Fibroblast of pulmonary artery (primary cell): ENCODE measurements at places on chromosomes 5 and 9.

GRCh38 chr5:15452781-15453180 lies 47.2 kb upstream of the FBXL7 start:
- DNase-seq, result peak; percentile 48

DNA sequence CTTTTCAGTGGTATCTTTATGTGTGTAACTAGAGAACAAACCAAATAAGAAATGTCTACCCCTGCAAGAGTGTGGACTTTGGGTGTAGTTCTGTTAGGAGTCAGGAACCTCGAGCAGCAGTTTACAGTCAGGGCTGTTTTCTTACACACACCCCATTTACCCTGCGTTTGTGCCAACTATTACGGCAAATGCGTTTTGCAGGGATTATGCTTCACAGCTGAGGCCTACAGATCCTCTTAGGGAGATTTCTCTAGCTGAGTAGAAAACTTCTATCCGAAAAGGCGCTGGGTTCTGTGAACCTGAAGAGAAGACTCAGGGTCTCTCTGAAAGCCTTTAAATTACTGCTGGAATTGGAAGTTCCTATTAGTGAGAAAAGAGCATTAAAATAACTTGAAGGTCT lies 51.4 kb downstream of the ACER2 start:
- DNase-seq, result no peak

DNA sequence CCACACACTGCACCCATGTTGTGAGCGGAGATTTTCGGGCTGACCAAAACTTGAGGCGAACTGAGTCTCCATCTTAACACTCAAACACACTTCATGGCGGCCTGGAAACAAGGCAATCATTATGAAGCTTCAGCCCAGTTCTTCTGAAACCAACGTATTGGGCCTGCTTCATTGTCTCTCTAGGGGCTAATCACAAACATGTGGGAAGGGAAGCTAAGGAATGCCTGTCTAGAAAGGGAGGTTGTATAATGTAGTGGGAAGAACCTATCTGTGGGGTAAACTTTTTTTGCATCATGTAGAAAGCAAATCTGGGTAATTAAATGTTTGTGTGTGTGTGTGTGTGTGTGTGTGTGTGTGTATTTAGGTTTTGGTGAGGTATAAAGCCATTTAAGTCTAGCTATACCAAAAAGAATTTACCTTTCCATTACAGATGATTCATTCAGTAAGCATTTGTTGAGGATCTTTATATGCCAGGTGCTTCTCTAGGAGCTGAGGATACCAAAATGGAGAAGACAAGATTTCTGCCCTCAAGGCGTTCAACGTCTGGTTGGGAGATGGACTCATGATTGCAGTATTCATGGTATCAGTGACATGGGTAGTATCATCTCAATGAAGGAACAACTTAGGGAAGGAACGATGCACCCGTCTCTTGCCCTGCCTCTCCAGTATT lies 29.4 kb downstream of the SLC1A3 start:
- no peak for DNase-seq

GRCh38 chr5:172944741-172945140 lies 14.5 kb upstream of the RPL26L1 start:
- no peak for DNase-seq

- peak; percentile 89 for DNase-seq
Observed at GRCh38 chr9:7320139-7320538, 479.4 kb downstream of the DMAC1 start.

DNA sequence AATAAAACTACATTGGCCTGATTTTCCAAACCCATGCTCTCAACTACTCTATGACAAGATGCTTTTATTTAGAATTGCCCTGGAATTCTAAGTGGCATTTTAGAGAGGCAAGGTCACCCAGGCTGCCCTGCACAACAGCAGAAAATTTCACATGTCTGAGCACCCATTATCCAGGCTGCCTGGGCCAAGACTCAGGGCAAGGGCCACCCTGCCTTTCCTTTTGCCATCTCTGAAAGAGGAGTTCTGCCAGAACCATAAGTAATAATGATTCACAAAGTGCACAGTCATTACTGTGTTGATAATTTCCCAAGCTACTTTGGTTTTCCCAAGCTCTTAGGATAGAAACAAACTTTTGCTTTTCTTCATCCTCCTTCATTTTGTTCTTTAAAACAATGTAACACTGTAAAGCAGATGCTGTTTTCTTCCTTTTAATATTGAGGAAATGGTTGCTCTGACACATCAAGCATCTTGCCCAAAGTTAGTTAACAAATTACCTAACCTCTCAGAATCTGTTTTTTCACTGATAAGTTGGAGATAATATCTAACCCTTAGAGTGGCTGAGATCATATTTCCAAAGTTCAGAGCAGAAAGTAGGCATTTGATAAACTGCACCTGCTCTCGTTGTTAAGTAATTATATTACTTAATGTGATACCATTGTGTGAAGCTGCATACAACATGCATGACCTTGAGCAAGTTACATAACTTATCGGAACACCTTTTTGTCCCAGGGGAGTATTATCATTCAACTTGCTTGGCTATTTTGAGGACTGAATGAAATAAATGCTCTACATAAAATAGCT lies 325.6 kb downstream of the PRELID2 start:
- DNase-seq, result peak; percentile 18

DNA sequence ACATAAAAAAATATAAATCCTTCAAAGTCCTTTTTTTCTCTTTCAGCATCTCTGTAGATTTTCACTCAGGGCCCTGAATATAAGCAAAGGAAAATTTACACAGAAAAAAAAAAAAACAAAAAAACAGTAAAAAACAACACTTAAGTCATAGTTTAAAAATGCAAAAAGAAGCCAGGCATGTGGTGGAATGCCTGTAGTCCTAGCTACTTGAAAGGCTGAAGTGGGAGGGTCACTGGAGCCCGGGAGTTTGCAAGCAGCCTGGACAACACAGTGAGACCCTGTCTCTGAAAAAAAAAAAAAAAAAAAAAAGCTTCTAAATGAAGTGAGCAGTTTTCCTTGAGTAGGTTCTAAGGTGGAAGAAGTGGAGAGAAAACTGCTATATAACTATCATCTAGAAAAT lies 55.0 kb upstream of the BNC2 start:
- DNase-seq, result peak; percentile 32

DNA sequence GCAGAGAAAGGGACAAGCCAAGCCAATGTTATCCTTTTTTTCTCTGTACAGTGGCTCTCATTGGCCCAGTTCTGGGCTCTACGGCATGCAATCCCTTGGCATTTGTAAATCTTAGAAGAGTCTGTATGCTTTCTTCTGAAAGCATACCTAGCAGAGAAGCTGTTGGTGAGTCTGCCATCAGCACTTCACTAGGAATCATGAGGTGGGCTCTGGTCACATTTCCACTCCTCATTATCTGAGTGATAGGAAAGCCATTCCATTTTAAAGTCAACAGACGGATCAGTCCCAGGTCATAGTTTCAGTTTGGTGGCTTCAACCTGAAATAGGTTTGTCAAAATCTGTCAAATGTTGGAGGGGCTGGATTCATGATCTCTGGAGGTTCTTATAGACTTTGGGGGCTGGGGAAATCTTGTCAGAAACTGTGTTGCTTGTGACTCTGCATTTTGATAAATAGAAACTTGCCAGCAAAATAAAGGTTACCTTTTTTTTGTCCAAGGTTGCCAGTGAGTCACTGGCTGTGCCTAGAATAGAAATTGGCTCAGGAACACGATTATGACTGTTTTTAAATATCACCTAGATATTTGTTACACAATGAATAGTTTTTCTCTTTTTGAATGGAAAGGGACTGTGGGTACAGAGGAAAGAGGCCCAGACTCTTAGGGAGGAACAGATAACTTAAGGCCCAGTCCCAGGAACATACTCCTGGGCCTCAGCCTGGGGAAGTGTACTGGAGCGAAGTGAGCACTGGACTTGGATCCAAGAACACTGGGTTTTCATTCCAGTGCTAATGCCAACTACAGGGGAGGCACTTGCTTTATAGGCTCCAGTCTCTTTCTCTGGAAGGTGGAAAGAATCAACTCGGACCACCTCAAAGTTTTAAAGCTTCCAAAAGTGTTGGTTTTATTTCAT lies 183.1 kb downstream of the NMUR2 start:
- no peak for DNase-seq

DNA sequence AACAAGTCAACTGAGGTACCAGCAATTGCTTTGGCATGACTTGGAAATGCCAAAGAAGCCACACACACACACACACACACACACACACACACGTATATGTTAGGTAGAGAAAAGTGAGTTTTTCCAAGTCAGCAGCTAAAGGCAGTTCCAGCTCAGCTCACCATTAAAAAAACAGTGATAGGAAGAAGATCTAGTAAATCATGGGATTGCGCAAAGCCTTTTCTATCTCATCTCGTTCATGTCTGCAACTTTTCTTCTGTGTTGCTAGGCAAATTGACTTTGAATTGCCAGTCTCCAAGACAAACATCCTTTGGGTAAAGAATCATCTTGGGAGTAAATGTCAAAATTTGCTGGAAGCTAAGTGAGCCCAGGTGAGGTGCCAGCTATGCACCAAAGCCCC lies 500.1 kb downstream of the ENC1 start:
- peak; percentile 22 for DNase-seq
